CD8-positive, alpha-beta memory T cell (primary cell): ENCODE measurements at places on chromosomes 7 and 10. TPM values are rescaled to one million over a fixed set of nuclear protein-coding genes. Genes with fewer than 3 reads are reported as not detected.

The CALHM3 gene
- total RNA-seq: not detected

- no peak for DNase-seq
Measured at GRCh38 chr7:1424041-1424440, 35.2 kb downstream of the MICALL2 start.

GRCh38 chr7:120402079-120402767, 129.2 kb downstream of the KCND2 start:
- DNase-seq: no peak

- DNase-seq: no peak
Measured at GRCh38 chr10:34760606-34761005, 54.5 kb downstream of the PARD3 start.

The GNG11 gene
- not detected for total RNA-seq

The FAM241B gene
- 10.6 TPM for total RNA-seq

The LRRC4 gene
- 0.51 TPM for total RNA-seq

DNA sequence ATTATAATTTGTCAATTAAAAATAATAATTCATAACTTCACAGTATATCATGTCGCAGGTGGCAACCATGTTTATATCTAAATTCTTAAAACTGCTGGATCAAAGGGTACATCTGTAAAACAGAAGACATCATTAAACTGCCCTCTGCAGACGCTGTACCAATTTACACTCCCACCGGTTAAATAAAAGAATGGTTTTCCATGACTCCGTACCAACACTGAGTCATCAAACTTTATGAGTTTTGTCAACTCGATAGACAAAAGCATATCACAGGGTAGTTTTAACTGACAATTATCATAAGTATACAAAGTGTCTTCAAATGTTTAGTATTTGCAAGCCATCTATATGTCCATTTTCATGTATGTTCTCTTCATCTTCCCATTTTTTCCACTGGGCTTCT, 5.7 kb upstream of the GSTK1 start:
- no peak for DNase-seq

GRCh38 chr7:3371601-3372000, 70.5 kb downstream of the SDK1 start:
- DNase-seq: no peak

DNA sequence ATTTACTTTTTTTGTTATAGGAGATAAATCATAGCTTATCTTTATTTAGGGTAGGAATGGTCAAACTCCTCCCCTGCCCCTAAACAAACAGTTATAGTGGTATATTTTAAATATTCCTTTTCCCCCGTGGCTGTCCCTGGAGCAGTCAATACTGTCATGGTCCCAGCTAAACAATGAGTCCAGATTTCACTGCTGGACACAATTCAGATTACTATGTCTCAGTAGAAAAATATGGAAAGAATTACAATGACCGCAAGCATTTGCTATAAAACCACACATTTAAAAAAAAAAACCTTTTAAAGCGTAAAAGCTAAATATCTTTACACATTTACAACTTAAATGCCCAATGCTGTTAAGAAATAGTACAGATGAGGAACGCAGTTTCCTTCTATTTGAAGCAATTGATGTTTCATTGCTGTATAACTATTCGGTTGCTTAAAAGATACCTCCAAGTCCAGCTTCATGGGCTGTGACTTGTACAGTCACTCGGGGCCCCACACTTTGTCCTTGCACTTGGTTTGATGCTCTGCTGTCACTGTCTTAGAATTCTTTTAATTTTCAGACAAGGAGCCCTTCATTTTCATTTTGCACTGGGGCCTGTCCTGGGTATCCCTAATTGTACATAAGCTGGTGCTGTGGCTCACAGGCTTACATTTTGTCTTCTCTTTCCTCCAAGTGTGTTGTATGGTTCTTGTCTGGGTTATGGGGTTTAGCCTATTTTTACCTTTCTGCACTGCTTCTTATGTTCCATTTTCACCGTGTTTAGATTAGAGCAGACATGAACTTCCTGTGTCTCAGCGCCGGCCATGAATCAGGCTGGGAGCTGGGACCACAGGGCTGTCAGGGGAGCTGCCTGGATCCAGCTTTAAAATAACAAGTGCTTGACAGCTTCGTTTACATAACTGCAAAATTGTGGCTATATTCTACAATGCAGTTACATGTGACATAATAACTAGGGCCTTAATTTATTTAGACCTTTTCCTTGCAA, 530.2 kb upstream of the FZD8 start:
- no peak for DNase-seq

The DDX56 gene
- 158 TPM for total RNA-seq

DNA sequence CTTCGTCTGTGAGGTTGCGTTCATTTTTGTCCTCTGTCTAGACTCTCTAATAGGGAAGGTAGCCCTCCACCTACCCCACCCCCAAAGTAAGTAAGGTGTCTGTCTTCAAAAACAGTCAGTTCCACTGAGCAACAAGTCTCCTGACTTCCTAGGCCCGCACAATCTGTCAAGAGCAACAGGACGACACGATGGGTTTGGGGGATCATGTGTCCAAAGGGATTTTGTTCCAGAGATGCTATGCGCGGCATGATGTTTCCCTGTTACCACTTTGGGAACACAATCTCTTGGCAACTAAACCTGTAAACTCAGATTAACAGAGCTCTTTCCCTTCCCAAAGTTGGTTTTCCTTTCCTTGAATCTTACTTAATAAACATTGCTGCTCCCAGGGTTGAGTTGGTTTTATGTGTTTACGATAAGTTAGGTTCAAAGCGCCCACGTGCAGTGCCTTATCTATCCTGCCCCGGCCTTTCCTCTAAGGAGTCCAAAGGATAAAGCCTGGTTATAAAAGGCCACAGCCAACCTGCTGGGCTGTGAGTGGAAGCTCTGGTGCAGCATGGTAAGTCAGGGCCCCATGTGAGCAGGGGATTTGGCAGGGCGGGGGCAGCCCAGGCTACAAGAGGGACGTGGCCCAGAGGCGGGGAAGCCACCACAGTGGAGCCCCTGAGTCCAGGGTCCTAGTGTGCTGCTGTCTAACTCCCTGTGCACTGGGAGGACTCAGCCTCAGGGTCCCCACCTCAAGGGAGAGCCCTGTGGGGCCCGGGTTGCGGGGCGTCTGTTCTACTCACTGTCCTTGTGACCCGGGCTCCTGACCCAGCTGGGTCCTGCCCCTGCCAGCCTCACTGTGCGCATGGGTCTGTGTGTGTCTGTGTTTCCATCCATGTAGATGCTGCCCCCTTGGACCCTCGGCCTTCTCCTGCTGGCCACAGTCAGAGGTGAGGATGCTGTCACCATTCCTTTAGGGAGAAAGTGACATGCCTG, at the start of gene PNLIPRP2:
PNLIPRP2 (plus strand) TSS at position 531 of the 978 bp plus-strand sequence.
- DNase-seq: no peak

DNA sequence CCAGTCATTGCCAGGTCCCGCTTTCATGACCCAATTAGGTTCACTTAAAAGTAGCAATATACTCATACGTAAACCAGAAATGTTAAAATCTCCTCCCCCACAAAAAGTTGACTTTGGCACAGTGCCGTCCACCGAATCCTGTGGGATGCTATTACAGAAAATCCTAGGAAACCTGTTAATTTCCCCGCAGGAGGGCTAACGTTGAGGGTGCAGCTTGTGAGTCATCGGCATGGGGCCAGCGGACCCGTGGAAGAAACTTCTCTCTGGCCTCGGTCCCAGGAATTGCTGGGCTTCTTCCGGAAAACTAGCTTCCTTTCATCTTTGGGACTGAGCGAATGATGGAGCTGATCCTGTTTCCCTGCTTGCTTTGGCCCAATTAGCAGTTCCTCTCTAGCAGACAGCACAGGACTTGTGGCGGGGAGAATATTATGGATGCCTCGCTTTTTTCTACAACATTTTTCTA, 13.5 kb downstream of the CRYGN start:
- DNase-seq: no peak

GRCh38 chr7:45973725-45974532, 52.9 kb upstream of the IGFBP3 start:
- no peak for DNase-seq

The GIMAP2 gene
- total RNA-seq: 40.4 TPM

GRCh38 chr10:17200912-17201793, at the start of gene TRDMT1:
Gene TRDMT1 (minus strand): TSS chr10:17201672. CDS start chr10:17201634, 38 bp downstream.
- peak; percentile 70 for DNase-seq

The VWA2 gene
- total RNA-seq: not detected

GRCh38 chr10:58817201-58817846, 304.7 kb downstream of the BICC1 start:
- DNase-seq: no peak

- no peak for DNase-seq
Measured at GRCh38 chr10:126963354-126963753, 58.1 kb downstream of the DOCK1 start.

The CLIP2 gene
- total RNA-seq: 2.4 TPM

- no peak for DNase-seq
Measured at GRCh38 chr7:133781486-133782090, 345.6 kb upstream of the LRGUK start.

DNA sequence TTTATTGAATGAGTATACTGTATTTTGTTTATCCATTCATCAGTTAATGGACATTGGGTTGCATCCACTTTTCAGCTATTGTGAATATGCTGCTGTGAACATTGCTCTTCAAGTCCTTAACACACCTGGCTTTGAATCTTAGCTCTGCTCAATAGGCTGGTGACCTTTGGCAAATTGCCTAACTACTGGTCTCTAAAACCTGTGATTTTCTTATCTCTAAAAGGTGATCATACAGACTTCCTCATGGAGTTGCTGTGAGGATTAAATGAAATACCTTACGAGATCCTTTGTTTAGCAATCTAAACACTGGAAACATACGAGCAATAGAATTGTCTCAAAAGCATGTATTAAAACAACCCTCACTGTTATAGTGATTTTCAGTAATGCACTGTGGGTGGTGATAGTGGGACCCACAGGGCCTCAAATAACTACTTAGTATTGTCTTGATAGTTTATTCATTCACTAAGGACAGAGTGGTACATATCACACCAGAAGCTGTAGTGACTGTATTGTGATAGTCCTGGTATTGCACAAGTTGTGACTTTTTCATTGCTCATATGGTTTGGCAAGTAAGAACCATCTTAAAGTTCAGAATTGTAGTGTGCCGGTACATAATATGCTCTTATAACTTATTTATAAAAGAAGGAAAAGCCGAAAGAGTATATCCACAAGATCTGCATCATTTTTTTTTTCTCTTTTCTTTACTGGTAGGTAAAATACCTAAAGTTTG, 257.6 kb downstream of the EXOC4 start:
- no peak for DNase-seq

The ACTA2 gene
- total RNA-seq: 37.1 TPM

The SPAM1 gene
- total RNA-seq: not detected

GRCh38 chr10:117334926-117335325, 40.3 kb downstream of the PDZD8 start:
- no peak for DNase-seq

- no peak for DNase-seq
Measured at GRCh38 chr7:81516898-81517297, 252.9 kb downstream of the HGF start.

DNA sequence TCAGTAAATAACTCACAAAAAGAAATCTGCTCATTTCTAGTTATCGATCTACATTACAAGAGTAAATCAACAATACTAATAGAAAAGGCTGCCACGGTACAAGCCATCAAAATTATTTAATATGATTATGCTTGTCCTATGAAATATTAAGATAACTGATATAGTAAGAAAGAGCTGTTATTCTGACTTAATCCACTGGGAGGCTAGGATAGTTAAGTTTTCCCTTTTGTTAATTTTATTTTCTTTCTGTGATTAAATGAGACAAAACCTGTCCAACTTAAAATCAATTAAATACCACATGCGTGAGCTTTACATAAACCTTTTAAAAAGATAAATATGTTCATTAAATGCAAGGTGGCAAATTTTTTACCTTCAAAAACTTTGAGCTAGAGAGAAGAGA, 114.8 kb downstream of the LMBR1 start:
- no peak for DNase-seq

DNA sequence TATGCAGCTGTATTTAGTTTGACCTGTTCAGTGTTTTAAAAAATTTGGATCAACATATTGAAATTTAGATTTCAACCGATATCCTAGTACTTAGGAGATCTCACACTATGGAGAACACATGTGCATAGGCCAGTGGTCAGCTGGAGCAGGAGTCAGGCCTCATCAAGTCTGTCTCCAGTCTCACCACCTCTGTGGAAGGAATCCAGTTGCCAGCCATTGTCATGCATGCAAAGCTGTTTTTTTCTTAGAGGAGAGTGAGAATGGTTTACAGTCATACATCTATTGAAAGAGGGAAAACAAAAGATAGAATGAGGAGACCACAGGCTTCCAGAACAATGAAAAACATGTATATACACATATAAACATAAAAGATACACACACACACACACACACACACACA, 7.6 kb upstream of the CLEC5A start:
- DNase-seq: no peak

DNA sequence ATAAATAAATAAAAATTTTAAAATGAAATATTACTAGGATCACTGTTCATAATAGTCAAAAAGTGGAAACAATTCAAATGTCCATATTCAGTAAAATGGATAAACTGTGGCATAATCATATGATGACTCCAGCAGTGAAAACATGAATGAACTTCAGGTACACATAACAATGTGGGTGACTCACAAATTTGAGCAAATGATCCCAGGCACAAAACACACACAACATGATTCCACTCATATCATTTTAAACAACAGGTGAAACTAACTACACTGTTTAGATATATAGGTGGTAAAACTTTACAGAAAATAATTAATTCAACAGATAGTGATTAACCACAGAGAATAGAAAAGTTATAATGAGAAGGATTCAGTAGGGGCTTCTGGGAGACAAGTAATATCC, 14.7 kb upstream of the SAMD8 start:
- DNase-seq: no peak

- DNase-seq: no peak
Measured at GRCh38 chr10:7202793-7203355, 208.0 kb downstream of the SFMBT2 start.

DNA sequence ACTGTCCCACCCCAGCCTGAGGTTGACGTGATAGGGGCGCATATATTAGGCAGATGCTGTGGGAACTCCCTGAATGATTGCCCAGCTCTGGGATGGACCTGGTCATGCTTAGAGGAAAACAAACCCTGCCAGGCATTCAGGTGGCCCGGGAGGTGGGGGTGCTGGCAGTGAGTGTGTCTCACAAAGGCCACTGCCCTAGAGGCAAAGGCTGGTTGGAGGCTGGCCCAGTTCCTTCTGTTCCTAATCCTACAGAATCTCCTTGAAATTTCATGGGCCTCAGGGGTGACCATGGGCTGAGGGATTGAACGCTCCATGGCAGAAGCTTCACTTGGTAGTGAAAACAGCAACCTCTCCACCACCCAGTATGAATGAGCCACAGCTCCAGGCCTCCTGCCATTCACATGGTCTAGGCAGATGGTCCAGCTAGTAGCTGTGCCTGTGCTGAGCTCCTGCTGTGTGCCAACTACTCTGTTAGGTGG, 25.6 kb downstream of the ADRA2A start:
- no peak for DNase-seq

- no peak for DNase-seq
Measured at GRCh38 chr7:16357921-16358320, 63.4 kb downstream of the CRPPA start.
